ENCODE measurements at places on chromosomes 3 and 15.

DNA sequence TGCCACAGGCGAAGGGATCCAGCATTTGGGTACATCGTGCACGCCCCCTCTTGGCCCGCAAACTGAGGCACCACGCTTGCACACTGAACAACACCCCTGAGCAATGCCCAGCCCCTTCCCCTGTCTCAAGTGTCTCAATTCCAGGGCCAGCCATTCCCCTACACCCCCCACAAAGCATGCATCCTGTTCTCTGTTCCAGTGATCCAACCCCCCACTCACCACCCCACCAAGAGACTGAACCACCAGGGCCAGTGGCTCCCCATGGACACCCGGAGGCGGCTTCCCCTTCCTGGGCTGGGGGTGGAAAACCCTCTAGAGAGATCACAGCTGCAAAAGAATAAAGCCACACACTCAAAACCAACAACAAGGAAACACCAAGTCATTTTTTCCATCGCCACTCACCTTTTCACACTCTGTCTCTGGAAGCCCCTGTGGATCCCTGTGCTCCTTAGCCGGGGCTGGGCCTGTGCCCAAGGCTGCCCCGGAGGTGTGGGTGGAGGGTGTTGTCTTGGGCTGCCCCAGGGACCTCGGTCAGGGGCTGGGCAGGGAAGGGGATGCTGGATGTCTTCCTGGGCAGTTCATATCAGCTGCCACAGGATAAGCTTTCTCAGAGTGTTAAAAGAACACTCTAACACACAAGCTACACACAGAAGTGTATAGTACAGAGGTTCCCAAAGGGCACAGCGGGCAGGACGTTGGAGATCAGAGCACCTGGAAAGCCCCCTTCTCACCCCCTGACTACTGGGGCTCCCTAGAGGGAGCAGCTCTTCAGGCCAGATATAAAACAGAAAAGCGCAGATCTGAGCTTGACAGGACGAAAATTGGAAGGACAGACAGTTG lies 92.5 kb downstream of the CHSY1 start:
- DNase-seq: no peak

GRCh38 chr3:13014755-13015285 lies 58.4 kb downstream of the IQSEC1 start:
- no peak for DNase-seq

- no peak for DNase-seq
Observed at GRCh38 chr3:28139288-28139687, 102.1 kb upstream of the CMC1 start.

DNA sequence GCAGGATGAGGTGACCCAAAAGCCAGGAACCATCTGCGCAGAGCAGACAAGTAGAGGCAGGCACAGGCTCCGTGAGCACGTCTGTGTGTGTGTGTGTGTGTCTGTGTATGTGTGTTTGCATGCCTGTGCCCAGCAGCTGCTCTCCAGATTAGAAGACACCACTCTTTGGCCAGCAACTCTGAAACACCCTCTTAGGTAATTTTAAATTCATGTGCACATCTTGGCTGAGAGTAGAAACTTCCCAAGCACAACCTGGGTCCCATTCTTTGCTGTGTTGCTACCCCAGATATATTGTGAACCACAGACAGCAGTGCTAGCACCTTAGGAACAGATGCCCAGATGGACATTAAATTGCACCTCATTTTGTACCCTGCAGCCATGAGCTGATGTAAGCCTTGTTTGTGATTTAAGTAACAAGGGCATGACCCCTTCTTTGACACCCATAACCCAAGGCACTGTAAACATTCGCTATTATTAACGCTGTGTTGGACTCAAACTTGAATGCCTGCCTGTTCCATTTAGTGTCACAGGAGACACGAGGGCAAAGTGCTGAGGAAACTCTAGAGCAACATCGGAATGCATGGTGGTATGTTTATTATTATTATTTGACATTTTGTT lies at the start of gene FILIP1L:
Gene FILIP1L, minus strand, starts transcription at position 89 of the 618 bp plus-strand sequence.
- DNase-seq: no peak

DNA sequence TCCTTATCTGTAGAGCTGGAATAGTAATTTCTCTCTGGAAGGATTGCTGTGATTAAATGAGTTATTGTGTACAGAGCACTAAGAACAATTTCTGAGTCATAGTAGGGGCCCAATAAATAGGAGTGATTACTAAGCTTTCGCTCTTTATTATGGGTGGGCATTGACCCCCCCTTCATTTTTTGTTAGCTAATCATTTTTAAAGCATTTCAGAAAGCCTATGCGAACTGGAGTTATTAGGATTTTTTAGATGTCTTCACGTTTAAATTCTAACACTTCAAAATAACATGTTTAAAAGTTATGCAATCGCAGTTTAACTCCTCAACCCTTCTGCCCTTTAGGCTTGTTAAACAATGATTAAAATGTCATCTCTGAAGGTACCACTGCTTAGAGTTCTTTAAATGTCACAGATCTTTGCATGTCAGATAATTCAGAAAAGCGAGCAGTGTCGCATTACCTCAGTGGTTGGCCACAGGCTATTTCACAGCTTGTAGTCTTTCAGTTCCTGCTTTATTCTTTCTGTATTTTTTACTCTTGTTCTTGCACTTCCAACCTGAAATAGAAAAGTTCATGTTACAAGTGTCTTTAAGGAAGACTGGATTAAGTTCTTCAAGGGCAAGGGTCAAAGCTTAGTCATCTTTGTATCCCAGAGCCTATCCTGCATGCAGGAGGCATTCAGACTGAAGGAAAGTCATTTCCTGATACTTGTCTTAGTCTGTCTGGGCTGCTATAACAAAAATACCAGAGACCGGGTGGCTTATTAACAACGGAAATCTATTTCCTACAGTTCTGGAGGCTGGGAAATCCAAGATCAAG lies 102.9 kb downstream of the FNDC3B start:
- DNase-seq: no peak

- DNase-seq: no peak
Observed at GRCh38 chr3:156535162-156535627, 19.7 kb downstream of the SSR3 start.

- DNase-seq: no peak
Observed at GRCh38 chr3:55662683-55663082, 175.6 kb upstream of the WNT5A start.

DNA sequence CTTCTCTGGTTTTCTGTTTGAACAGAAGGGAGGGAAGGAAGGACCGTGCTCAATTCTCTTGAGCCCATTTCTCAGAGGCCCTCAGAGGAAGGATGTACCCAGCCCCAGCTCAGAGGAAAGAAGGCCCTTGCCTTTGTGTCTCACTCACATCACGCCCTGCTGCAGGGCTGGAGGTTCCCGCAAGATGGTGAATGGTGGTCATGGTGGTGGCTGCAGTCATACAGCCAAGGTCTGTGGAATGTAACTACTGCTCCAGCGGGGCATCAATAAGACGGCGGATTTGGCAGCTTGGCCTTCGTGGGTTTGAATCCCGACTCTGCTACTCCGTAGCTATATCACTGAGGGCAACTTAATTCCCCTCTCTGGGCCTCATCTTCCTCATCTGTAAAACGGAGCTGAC lies 62.9 kb downstream of the SLC6A1 start:
- no peak for DNase-seq

GRCh38 chr3:74004386-74004785 lies 379.6 kb upstream of the PDZRN3 start:
- DNase-seq: no peak

GRCh38 chr3:81496407-81497104 lies 264.9 kb downstream of the GBE1 start:
- no peak for DNase-seq

DNA sequence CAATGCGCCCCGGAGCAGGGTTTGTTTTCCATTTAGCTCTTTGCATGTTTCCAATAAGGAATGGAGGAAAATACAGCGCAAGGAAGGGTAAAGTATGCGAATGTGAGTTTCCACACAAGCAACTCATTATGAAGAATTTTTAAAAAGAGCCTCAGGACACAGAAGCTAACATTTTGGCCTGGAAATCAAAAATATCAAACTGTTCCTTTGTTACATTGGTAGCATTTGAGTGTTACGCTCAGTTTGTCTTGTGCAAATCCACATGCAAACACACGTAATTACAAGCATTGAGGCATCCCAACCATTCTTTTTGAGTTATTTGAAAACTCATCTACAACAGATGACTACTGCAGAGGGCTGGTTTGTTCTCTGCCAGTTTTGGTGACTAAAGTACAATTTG lies 93.0 kb upstream of the SNRPA1 start:
- DNase-seq: no peak

GRCh38 chr3:53102601-53103147 lies 27.6 kb downstream of the RFT1 start:
- no peak for DNase-seq

DNA sequence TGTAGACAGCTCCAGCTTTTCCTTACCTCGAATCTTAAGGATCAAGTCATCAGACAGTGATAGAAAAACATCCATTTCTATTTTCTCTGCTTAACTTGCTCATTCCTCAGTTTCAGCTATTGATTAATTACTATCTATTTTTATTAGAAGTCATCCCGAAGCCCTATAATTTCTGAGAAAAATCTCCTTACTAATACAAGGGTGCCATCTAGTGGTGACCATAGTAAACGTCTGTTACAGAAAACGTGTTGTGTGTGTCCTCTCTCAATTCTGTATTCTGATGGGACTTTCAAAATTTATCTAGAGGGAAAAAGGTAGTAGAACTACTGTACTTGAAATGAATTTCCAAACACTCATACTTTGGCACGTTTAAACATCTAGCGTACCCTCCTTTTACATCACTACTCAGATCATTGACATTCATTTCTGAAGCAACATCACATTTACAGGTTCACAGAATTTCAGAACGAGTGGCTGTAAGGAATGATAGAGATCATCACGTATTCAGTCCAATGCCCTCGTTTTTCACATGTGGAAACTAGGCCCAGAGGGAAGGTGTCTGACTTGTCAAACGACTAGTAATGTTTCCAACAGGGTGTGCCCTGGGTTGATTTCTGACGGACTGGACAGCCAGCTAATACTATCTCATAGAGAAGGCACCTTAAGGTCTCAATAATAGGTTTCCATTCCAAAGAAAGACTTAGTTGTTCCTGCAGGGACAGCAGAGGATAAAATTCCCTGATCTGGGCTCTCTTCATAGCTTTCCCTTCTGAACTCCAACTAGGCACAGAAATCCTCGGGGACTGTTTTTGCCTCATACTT lies 25.6 kb downstream of the HACD2 start:
- DNase-seq: peak; percentile 10

GRCh38 chr15:71752604-71753289 lies 57.6 kb upstream of the NR2E3 start:
- DNase-seq: peak; percentile 59

GRCh38 chr3:68912376-68912775 lies 20.0 kb downstream of the TAFA4 start:
- no peak for DNase-seq

DNA sequence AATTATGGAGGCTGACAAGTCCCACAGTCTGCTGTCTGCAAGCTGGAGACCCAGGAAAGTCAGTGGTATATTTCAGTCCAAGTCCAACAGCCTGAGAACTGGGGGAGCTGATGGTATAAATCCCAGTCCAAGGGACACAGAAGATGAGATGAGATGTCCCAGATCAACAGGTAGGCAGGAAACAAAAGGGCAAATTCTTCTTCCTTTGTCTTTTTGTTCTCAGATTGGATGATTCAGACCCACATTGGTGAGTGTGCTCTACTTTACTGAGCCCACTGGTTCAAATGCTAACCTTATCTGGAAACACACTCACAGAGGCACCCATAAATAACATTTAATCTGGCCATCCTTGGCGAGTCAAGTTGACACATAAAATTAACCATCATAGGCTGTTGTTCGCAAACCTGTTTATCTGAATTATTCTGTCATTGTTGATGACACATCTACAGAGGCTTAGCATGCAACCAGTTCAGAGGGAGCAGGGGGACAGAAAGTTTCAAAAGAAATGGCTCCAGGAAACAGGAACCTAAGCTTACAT lies 62.7 kb upstream of the ITGA11 start:
- no peak for DNase-seq

GRCh38 chr3:149596134-149596770 lies 61.6 kb downstream of the WWTR1 start:
- DNase-seq: no peak

- DNase-seq: no peak
Observed at GRCh38 chr3:165642761-165643420, 194.3 kb downstream of the BCHE start.

- DNase-seq: no peak
Observed at GRCh38 chr3:50205413-50206276, 574 bp downstream of the SLC38A3 start.

GRCh38 chr3:100966807-100967206 lies 26.4 kb downstream of the ABI3BP start:
- no peak for DNase-seq

DNA sequence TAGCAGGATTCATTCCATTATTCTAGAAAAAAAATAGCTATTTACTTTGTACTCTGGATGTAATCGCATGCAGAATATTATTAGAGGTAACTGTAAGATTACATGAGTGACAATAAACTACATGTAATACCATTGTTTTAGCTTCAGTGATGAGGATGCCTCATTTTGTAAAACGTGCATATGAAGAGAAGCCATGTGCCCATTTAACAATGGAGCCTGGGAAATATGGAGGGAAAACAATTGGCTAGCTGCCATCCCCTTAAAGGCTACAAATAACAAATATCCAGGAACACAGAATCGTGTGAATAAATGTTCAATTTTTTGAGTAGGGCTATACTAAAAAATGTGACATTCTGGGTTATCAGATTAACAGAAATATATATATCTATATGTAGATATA lies 151.1 kb downstream of the SAMMSON start:
- DNase-seq: no peak

DNA sequence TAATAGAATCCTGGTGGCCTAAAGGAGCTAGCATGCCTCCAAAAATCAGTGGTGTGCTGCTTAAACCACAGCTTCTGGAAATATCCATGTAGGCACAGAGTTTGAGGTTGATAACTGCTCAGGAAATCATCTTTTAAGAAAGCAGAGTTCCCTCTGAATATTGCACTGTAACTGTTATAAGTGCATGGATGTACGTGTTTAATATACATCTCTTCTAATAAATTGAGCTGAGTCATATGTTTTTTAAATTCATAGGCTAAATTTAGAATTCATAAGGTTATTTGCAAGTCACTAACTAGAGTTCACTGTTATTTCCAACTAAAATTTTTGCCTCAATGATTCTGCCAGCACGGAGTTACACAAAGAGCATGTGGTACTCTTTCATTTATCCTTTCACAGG lies 68.9 kb downstream of the MYH15 start:
- DNase-seq: no peak

GRCh38 chr3:134381831-134382442 lies 7.7 kb upstream of the AMOTL2 start:
- no peak for DNase-seq

- DNase-seq: no peak
Observed at GRCh38 chr3:34793057-34793456, 846.3 kb upstream of the ARPP21 start.
